ENCODE measurements at places on chromosomes 7 and 10.

DNA sequence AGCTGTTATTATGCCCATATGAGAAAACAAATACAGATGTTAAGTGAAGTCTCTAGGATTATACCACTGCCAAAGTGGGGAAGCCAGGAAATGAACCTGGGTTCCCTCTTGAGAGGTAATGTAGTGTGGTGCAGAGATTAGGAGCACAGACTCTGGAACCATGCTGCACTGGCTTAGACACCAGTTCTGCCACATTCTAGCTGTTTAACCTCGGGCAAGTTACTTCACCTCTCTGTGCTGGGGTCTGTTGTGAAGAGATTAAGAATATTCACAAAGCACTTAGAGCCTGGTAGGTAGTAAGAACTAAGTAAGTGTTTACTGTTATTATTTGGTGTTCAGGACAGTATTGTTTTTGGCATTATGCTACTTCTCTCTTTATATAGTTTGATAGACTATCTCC is 41.9 kb downstream of the PDE6C start:
- no peak for DNase-seq

DNA sequence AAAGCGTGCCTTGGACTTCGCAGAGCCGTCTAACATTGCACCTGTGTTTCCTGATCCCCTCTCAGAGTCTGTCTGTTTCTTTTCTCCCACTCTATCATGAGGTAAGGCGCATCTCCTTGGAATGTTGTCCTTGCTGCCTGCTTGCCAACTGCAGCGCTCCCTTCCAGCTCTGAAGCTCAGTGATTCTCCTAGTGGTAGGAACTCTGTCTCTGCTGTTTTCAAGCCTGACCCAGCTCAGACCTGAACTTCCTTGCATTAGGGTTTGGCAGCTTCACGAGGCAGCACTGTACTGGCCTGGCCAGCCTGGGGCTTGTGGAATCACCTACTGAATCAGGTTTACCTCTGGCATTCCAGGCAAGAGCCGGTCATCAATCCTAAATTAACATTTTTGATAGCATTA is 123.9 kb downstream of the CREB5 start:
- DNase-seq = no peak

GRCh38 chr7:32879460-32879859 is 12.1 kb downstream of the KBTBD2 start:
- DNase-seq = no peak

DNA sequence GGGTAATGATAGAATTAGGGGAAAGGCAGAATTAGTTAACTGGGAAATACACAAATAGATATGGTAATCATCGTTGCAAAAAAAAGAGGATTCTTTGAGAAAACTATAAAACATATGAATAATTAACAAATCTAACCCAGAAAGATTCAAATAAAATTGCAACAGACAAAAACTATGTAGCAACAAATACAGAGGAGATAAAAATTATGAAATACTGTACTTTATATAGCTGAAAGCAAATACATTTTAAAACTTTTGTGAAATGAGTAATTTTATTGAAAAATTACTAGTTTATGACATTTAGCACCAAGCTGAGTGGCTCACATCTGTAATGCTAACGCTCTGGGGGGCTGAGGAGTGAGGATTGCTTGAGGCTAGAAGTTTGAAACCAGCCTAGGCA is 356.7 kb downstream of the CALN1 start:
- DNase-seq = no peak

DNA sequence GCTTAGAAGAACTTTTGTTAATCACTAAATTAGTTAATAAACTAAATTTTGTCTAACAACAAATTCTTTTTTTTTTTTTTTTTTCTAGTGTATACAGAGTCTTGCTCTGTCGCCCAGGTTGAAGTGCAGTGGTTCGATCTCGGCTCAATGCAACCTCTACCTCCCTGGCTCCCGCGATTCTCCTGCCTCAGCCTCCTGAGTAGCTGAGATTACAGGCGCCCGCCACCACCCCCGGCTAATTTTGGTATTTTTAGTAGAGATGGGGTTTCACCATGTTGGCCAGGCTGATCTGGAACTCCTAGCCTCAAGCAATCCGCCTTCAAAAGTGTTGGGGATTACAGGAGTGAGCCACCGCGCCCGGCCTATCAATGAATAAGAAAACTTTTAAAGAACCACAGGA is 1.1 kb upstream of the IQUB start:
- DNase-seq = no peak

GRCh38 chr10:17865351-17865750 is 56.2 kb downstream of the MRC1 start:
- no peak for DNase-seq

DNA sequence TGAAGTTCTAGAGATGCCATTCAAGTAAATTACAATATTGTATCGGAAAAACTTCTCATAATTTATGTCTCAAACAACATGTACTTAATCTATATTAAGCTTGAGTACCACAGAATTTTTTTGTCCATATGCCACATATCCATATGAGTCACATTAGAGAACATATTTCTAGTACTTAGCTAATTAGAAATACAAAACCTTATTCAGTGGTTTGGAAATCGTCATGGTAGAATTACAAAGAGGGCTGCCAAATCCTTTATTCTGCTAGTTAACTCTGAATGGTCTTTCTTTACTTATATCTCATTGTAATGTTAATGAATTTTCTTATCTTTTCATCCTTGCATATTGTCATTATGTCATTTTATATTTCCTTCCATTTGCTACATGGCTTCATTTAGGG is 9.0 kb upstream of the VIM start:
- DNase-seq = no peak

- peak; percentile 45 for DNase-seq
Observed at GRCh38 chr10:74081192-74081803, 69.3 kb downstream of the AP3M1 start.

DNA sequence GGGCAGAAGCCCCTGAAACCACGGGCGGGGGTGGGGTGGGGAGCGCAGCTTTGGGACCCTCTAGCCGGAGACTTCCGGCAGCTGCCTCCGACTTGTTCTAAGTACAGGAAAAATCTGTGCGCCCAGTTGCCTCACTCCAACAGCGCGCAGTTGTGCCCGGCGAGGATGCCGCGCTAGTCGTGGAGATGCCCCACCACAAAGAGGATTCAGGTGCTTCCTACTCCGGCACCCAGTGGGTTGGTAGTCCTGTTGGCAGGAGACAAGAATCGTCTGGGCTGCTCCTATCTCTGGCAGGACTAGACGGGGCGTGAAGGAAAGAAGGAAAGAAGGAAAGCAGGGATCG is 465 bp upstream of the NPY start:
- DNase-seq = no peak

DNA sequence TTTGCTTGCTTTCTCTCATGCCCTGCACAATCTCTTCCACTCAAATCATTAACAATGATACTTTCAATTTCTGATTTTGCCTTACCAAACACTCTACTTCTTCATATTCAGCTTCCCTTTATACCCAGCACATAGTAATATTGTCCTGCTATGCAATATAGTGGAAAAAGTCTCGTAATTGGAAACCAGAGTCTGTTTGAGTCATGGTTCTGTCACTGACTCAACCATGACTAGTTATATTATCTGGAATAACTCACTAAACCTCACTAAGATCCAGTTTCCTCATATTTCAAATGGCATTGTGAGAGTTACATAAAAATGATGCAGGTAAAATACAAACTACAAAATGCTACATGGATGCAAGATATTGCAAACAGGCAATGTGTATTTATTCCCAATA is 98.5 kb upstream of the LRRTM3 start:
- no peak for DNase-seq

DNA sequence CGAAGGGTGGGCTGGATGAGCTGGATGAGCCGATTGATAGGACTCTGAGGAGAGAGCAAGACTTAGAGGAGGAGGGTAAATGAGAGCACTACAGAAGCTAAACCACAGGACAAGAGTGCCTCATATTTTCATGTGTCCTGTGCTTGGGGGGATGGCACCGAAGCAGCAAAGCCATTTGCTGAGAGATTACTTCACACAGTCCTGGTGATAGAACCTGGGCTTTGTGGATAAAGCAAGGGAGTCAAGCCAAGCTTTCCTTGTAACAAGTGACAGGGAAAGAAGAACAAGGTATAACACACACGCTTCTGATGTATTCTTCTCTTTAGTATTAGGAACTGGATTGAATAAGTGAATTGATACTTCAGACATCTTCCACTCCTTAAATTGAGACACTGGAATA is 253.7 kb downstream of the ANKRD7 start:
- no peak for DNase-seq

DNA sequence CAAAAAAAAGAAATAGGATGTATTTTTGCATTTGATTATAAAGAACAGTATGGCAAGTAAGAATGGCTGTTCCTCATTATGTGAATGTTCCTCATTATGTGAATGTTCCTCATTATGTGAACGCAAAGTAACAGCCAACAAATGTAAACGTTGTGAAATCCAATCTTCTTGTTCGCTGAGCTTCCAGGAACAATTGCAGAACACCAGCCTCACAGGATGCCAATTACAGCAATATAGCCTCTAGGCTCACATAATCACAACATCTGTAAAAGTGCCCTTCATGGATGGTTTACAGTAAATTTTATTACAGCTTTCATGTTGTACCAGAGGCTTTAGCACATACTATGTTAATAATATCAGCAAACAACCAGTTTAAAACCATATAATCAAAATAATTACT is 71.6 kb downstream of the THSD7A start:
- no peak for DNase-seq

DNA sequence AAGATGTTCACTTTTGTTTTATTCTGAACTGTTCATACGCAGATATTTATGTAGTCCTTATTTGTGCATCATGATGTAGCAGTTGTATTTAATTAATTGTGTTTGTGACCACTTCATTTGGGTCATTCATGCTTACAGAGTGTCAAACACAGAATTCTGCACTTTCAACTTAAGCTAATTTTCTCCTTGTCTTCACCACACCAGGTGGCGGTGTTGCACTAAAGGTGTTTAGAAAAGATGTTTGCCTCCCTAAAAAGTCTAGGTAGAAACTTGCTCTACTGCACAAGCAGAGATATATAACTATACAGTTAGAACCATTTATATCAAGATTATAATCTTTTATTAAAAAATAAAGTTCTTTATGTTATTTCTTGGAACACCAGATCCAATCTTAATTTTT is 1.3 kb upstream of the TAS2R38 start:
- DNase-seq = no peak

- DNase-seq = no peak
Observed at GRCh38 chr10:52558090-52558489, 214.5 kb downstream of the MBL2 start.
